ENCODE measurements at places on chromosomes 11 and 22. TPM values are rescaled to one million over a fixed set of nuclear protein-coding genes. Genes with fewer than 3 reads are reported as not detected.

Gene CD6
- 222 TPM for total RNA-seq

Gene SSTR3
- total RNA-seq: 3.6 TPM

Gene UPK3A
- not detected for total RNA-seq

Gene BDNF
- total RNA-seq: not detected

Gene PAX6
- total RNA-seq: not detected

Gene FUT4
- 6.5 TPM for total RNA-seq

Gene LIF
- total RNA-seq: 532 TPM

Gene APOA5
- not detected for total RNA-seq

Gene JAML
- 140 TPM for total RNA-seq

Gene APLNR
- total RNA-seq: not detected

Gene P4HA3
- not detected for total RNA-seq
